ENCODE measurements at places on chromosomes 4 and X. TPM values are rescaled to one million over a fixed set of nuclear protein-coding genes. Genes with fewer than 3 reads are reported as not detected.

PPP1R2C gene
- not detected for polyA plus RNA-seq

- DNase-seq, result peak; percentile 37
Observed at GRCh38 chr4:101621120-101621519, 169.4 kb upstream of the BANK1 start.

DNA sequence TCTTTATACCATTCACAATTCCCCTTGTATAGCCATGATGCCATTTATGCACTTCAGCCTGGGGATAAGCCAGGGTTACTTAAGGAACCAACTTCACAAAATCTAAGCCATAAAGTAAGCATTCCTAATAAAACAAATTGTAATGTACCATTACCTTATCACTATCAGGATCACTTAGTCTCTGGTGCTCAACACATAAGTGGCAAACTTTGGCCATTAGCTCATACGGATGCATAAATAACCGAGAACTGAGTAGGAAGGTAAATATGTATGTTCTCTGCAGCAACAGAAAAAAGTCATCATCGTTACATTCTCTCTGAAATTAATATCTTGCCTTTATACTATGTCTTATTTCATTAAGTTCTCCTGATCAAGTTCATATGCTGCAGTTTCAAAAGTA is 14.4 kb downstream of the RASGEF1B start:
- DNase-seq, result no peak

DNA sequence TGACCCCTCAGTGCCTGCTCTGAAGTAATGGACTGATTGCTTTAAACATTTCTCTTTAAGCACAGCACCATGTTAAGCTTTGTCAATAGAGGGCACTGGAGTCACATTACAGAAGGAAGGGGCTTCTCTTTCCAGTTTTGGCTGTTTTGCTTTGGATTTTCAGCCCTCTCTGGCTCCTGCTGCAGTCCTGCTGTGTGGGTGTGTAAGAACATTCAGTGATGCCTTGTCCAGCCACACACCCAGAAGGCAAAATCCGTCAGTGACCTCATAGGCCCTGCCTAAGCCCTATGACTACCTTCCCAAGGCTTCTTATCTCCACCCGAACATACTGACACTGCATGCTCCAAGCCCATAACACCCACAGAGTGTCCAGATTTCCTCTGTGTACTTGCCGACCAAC is 215.3 kb upstream of the CTSO start:
- peak; percentile 58 for DNase-seq

GRCh38 chr4:78599931-78600375 is 48.4 kb downstream of the ANXA3 start:
- no peak for DNase-seq

DNA sequence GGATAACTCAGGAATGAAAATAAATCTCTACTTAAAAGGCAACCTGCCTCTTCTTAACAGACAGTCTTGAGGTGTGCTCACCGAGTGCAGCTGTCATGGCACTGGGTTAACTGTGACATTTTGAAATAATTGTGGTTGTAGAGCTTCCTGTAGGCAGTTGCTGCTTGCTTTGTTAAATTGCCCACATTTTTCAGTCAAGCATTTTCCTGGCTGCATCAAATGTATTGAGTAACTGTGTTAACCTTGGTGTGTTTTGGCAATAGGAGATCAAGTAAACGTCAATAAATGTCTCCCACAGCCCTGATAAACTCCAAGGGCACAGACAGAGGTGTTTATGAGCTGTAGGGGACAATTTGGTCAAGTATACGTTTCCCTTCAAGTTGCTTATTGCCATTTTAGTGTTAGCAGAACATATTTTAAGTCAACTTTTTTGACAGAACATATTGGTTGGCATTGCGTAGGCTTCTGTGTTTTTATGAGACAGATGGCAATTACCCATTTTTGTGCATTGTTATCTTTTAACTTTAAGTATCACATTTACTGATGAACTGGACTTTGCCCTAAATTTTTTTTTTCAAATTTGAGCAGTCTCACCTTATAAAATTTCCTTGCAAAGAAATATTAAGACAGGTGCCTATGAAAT is 527.4 kb downstream of the C4orf33 start:
- no peak for DNase-seq

DNA sequence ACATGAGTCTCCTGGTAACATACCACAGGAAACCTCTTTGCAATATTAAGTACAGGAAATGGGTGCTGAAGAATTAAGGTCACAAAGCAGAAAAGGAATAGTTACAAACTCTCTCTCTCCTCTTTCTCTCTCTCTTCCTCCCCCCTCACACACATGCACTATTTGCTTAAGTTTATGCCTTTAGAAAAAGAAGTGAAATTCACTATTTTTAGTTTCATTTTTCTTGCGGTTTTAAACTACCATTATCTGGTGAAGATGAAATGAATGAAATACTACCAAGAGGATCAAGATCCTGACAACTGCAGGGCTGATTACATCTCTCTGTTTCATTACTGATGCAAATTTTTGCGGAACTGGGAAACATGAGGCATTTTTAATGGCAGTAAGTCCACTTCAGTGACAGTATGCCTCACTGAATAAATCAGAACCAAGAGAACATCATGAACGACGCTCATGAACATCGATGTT is 64.3 kb upstream of the FTHL17 start:
- no peak for DNase-seq

GRCh38 chr4:1813915-1814314 is 20.8 kb downstream of the FGFR3 start:
- no peak for DNase-seq

DNA sequence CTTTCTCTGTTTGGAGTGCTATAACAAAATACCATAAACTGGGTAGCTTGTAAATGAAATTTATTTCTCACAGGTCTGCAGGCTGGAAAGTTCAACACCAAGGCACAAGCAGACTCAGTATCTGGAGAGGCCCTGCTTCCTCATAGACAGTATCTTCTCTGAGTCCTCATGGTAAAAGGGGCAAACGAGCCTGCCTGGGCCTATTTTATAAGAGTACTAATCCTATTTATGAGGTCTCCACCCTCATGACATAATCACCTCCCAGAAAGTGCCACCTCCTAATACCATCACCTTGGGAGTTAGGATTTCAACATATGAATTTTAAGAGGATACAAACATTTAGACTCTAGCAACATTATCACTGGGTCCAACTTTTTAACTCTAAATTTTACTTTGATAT is 200.3 kb downstream of the STPG2 start:
- DNase-seq, result no peak

GRCh38 chr4:26701786-26702227 is 117.9 kb downstream of the TBC1D19 start:
- peak; percentile 37 for DNase-seq
